NCI-H526 (cell line): ENCODE measurements at places on chromosomes 12 and 14.

DNA sequence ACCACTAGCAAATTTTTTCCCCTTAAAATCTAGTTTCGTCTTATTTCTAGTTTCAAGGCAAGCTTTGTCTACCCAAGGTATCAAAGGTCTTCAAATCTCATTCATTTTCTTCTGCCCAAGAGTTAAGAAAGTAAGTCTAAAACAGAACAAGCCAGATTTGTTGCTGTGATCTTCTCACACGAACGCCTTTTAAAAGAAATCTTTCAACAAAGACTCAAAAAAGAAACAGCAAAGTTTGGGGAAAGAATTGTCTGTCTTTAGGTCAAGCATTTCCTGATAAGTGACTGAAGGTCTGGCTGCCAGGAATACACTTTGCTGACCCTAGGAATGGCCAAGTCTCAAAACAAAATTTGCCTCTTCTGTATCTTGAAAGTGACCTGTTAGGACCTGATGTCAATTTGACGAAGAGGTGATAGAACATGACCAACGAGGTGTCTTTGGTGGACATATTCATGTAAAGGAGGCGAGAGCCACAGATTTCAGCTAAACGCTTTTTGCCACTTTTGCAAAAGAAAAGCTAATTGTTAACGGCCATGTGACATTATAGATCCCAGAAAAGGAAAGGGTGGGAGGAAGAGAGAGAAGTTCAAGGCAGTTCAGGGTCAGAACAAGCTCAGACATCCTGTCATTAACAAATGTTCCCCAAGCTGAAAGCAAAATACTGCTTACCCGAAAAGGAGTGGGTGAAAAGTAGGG, 1.7 kb downstream of the CDK17 start:
- DNase-seq = no peak

DNA sequence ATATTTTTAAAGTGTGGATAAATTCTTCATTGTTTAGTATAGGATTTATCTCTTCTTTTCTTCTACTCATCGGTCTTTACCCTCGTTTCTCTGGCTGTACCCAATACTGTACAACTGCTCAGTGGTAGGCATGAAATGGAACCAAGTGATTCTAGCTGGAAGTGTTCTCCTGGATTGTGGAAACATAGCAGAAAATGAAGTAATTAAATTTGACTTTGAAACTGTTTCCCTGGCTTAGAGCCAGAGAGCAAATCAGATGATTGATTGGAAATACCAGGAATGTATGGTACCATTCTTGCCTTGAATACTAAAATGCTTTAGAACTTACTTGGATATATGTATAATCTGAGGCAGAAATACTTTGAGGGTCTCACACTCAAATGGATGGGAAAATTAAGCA, 292.3 kb downstream of the ERC1 start:
- DNase-seq = no peak

DNA sequence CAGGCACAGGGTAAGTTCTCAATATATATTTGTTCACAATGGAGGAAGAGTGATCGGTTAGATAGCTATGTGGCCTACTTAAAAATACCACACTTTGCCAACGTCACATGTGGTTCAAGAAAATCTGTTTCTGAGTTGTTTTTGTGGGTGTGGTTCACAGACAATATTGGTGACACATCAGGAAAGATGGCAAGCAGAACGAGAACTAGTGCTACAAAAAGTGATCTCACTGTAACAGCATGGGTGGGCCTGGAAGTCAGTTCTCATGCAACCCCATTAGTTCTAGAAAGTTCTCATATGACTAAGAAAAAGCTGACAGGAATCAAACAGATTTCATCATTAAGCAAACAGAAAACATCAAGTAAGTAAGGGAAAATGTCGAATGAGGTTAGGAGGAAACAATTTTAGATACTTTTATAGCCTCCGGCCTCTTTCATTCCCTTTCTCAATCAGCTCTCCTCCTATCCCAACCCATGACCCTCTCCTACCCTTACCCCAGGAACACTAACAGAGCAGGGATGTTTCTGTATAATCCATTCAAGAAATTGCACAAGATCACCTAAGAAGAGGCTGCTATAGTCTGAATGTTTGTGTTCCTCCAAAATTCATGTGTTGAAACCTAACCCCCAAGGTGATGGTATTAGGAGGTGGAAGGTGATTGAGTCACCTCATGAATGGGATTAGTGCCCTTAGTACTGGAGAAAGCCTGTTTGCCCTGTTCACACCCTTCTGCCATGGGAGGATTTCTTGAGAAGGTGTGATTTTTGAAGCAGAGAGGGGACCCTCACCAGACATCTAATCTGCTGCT, 15.5 kb upstream of the NTN4 start:
- no peak for DNase-seq

GRCh38 chr12:105227879-105228278, 8.1 kb downstream of the APPL2 start:
- no peak for DNase-seq

DNA sequence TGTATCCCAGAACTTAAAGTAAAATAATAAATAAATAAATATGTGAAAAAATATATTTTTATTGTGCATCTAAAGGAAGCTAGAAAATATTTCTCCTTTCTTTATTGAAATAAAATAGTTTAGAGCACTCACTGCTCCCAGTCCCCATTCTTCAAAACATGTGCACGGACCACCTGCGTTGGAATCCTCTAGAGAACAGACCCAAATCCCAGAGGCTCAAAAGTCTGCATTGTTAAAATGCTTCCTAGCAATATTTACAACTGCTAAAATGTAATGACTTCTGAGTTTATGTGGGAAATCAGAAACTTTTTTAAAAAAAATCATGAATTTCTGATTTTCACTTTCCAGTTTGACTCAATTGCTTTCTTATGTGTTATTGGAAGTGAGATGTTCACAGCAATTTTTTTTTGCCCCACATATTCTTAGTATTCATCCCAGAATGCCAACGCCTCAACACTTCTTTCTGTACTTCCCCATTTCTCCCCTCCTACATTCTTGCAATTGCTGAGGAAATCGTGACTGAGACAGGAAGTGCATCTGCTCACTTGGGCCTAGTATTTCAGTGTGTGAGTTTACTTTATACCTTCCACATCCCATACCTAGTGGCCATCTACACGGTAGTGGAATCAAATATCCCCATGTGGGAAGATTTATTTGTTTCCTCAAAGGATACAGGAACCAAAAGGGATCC, 116.0 kb upstream of the FLRT2 start:
- no peak for DNase-seq

- no peak for DNase-seq
These were observed 10.6 kb upstream of the DRAM1 start for GRCh38 chr12:101866615-101867373.

DNA sequence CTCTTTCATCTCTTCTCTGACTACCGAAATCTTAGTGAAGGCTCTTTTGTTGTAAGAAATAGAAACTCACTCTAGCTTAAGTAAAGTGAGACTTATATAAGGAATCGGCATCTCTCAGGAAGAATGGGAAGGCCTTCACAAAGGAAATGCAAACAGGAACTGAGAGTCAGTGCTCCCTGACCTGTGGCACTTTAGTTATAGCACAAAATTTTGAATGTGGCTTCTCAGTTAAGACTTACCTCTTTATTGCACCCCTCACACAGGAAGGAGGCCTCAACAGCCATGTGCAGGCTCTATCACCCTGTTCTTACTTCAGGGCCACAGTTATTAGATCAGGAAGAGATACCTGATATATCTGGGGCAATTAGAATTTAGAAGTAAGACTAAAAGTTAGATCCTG, 224.7 kb upstream of the EGLN3 start:
- DNase-seq = no peak

DNA sequence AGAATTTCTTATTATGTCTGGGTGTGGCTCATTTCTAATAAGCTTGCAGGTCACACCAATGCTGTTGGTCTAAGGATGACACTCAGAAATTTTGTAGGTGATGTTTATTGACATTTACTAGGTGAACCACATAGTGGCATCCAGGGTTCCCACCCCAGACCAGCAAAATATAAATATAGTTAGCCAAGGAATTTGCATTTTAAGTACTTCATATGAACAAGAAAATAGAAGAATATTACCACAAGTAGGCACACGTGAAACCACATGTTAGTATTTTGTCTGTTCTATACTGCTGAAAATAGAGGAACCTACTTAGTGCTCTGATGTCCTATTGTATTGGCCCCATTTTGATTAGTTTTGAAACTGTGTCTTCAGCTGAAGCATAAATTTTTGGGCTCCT, 71.1 kb downstream of the USP15 start:
- no peak for DNase-seq
